ENCODE measurements at places on chromosomes 2 and 18.

DNA sequence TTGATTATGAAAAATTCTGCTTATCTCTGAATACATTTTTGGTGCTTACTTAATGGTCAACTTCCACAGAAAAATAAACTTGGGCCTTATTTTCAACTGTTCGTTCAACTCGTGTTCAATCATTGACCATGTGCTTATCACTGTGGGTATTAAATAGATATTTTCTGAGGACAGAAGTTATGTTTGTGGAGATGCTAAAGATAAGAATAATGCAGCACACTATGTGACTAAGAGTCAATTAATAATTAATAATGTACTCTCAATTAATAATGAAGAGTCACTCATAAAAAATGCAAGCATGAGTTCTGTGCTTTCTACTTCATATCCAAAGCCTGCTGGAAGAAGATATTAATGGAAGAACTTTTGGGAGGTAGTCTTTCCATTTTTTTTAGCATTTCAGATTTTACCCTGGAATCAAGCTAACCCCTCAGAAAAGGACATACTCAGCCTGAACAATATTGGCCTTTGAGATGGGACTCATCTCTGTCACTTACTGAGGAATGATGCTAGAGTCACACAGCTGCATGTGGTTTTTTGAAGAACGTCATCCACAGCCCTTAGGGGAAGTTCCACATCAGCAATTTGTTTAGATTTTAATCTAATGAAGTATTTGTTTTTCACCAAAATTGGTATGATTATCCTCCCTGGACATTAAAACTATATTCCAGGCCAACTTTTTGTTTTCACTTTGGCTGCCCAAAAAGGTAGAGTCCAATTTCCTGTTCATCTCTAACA lies 191.9 kb upstream of the CRIM1 start:
- no peak for DNase-seq

- no peak for DNase-seq
Measured at GRCh38 chr2:47528874-47529273, 125.9 kb downstream of the MSH2 start.

DNA sequence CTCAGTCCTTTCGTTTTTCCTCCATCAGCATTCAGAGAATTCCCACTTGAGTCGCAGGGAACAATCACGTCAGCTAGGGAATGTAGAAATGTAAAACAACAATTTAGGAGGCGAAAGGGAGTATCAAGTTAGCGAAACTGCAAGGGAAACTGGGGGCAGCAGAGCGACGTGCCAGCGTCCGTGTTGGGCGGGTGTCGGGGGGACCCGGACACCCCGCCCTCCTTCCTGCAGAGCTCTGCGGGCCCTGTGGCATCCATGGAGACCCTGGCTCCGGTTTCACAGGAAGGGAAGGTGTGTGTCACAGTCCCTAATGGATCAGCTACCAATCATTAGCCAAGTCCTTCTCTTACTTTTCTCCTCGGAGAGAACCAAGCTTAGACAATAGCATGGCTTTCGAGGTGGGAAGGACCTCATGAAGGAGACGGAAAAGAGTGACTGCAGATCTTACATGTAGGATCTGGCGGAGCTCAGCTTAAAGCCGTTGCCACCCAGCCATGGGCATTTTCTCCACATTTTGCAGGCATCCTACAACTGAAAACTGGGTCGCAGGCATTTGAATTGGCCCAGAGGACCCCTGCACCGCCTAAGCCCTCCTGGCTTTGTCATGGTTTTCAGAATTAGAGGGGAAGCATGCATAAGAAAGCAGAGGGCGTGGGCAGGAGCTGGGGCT lies 33.7 kb downstream of the SOX11 start:
- no peak for DNase-seq

DNA sequence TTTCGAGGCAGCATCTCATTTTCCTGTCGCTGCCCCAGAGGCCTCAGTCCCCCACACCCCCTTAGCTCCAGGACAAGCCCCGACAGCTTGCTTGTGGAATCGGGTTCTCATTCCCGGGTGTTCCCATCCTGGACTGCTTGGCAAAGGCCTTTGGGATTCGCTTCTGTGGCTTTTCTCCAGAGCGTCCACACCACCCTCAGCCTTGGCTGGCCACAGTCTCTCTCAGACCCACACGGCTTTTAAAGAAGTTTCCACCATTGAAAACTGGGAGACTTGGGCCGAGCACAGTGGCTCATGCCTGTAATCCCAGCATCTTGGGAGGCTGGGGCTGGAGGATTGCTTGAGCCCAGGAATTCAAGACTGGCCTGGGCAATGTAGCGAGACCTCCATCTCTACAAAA lies 2.7 kb downstream of the ESPNL start:
- DNase-seq = no peak

GRCh38 chr2:3986530-3987258 lies 283.3 kb downstream of the DCDC2C start:
- no peak for DNase-seq

DNA sequence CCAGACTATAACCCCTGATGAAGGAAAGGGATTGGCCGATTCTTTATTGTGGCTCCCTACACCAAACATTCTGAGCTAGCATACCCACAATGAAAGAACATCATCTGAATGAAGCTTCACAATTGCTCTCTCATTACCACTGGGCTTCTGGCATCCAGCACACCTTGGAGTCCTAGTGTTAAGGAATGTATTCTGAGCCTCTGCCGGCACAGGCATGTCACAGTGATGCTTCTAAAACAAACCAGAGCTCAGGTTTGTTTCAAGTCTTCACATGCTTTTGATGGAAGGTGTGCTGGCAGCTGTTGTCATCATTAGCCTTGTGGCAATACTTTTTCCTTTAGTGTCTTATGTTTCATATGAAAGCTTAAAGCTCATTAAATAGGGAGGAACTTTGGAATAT lies 76.3 kb upstream of the RBBP8 start:
- DNase-seq = no peak

DNA sequence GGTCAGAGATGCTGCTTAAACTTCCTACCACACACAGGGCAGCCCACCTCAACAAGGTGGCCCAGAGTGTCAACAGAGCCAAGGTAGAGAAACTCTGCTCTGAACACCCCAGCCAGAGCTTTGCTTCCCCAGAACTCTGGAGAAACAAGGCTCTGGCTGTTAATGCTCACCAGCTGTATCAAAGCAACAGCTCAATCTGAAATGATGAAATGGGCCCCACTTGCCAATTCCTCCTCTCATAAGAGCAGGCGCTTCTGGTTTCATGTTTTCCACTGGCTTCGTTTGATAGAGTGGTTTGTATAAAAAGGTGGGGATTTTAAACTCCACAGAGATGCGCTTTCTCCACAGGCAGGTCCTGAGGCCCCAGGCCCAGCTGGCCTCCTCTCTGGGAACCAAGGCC lies 60.9 kb upstream of the TFCP2L1 start:
- no peak for DNase-seq

GRCh38 chr2:108533832-108534583 lies at the start of gene LIMS1:
TSS of gene LIMS1 (plus strand) at chr2:108534470. CDS start at chr2:108534563, 93 bp downstream.
- peak; percentile 91 for DNase-seq

- no peak for DNase-seq
Measured at GRCh38 chr2:144663207-144663606, 143.3 kb upstream of the ZEB2 start.

GRCh38 chr2:397521-397920 lies 109.6 kb upstream of the ALKAL2 start:
- no peak for DNase-seq

GRCh38 chr2:198662905-198663304 lies 794.8 kb downstream of the SATB2 start:
- no peak for DNase-seq

GRCh38 chr18:50372743-50373142 lies 2.1 kb upstream of the SKA1 start:
- no peak for DNase-seq
